T-helper 2 cell (primary cell): ENCODE measurements at places on chromosomes 11 and 22.

DNA sequence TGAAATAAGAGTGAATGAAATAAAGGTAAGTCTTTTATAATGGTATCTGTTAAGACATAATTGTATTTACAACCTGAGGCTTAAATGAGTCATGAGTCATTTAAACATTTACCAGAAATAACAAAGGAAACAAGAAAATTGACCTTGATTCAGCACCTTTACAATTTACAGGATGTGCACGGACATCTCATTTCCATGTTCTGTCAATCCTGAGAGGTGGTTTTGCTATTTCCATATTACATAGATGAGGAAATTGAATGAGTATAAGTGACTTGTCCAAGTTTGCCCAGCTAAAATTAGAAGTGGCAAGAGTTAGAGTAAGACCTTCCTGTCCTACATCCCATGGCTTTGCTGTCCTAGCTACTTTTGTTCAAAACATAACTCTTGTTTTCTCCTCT is 89.1 kb downstream of the TRIM44 start:
- no peak for DNase-seq

- DNase-seq: no peak
Measured at GRCh38 chr11:117009905-117010605, 88.2 kb downstream of the SIK3 start.

DNA sequence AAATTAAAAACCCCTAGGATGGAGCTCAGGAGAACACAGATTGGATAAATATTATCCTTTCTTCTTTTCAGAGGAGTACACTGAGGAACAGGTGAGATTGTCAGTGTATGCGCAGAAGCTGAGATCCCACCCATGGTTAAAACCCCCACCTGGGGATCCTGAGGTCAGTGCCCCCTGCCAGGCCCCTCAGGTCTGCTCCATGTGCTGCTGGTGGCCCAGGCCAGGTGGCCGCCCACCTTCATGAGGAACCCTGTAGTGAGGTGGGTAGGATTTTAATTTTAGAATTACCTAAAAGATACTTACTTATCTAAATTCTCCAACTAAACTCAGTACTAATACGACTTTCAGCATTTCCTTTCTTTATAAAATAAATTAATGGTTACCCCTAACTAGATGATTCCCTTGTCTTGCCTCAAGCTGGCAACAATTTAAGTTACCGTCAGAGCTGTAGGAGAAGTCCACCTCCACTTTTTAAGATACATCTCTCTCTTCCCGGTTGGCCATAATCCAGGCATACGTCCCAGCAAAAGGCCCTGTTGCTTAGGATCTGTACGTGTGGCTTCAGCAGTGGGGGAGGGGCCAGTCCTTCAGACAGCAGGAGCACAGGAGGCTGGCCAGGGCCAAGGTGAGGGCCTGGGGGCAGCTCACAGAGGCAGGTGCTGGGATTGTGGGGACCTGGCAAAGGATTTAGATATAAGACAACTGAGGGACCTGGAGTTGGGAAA is 61.5 kb upstream of the PITPNB start:
- no peak for DNase-seq

- no peak for DNase-seq
Measured at GRCh38 chr11:9815486-9816136, 151.7 kb downstream of the SWAP70 start.

GRCh38 chr11:14789879-14790484 is 102.0 kb downstream of the CYP2R1 start:
- no peak for DNase-seq

- no peak for DNase-seq
Measured at GRCh38 chr22:35039625-35040024, 26.3 kb upstream of the ISX start.

- DNase-seq: no peak
Measured at GRCh38 chr11:11148104-11148509, 204.9 kb downstream of the CSNK2A3 start.

GRCh38 chr11:119047205-119047604 is 9.8 kb downstream of the HYOU1 start:
- DNase-seq: no peak

GRCh38 chr11:76669901-76670484 is 554 bp downstream of the LRRC32 start:
- no peak for DNase-seq

GRCh38 chr11:15828215-15828853 is 528.0 kb downstream of the SOX6 start:
- no peak for DNase-seq

GRCh38 chr11:78149646-78150045 is 10.2 kb upstream of the ALG8 start:
- DNase-seq: peak; percentile 31

GRCh38 chr11:35112056-35112845 is 26.7 kb upstream of the CD44 start:
- DNase-seq: no peak

DNA sequence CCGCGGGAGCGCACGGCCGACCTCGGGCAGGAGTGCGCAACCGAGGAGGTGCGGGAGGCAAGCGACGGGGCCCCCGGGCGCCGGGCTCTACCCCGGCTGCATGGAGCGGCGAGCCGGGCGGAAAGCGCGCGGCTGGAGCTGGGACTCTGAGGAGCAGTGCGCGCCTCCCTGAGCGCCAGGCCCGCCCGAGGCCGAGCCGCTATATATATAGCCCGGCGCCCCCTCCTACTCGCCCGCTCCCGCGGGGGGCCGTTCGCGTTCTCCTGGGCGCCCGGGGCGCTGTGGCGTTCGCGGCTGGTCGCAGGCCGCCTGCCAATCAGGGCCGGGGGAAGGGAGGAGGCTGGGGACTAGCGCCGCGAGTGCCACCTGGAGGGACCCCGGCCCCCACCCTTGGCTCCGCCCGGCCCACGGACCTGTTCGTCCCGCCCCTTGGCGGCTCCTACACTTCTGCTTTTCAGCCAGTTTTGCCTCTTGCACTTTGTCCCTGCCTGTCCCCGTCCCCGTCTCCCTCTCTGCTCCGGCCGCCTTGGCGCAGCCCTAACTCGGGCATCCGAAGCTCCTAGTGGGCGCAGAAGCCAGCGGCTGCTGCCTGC is at the start of gene FGF4:
FGF4 (minus strand) TSS at position 179 of the 593 bp plus-strand sequence. CDS start 257 bp downstream, outside the sequence.
- DNase-seq: no peak

GRCh38 chr22:37639070-37639760 is at the start of gene SH3BP1:
Gene SH3BP1, plus strand, starts transcription at chr22:37639669. Its CDS starts 119 bp downstream, at chr22:37639788.
- DNase-seq: no peak

DNA sequence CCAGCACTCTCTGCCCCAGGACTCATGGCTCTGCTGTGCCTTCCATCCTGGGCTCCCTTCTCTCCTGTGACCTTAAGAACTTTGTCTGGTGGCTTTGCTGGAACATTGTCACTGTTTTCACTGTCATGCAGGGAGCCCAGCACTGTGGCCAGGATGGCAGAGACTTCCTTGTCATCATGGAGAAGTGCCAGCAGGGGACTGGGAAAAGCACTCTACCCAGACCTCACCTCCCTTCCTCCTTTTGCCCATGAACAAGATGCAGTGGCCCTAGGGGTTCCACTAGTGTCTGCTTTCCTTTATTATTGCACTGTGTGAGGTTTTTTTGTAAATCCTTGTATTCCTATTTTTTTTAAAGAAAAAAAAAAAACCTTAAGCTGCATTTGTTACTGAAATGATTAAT is 2.9 kb upstream of the TTC36 start:
- DNase-seq: no peak

GRCh38 chr11:117638911-117639543 is 158.0 kb downstream of the DSCAML1 start:
- DNase-seq: no peak

DNA sequence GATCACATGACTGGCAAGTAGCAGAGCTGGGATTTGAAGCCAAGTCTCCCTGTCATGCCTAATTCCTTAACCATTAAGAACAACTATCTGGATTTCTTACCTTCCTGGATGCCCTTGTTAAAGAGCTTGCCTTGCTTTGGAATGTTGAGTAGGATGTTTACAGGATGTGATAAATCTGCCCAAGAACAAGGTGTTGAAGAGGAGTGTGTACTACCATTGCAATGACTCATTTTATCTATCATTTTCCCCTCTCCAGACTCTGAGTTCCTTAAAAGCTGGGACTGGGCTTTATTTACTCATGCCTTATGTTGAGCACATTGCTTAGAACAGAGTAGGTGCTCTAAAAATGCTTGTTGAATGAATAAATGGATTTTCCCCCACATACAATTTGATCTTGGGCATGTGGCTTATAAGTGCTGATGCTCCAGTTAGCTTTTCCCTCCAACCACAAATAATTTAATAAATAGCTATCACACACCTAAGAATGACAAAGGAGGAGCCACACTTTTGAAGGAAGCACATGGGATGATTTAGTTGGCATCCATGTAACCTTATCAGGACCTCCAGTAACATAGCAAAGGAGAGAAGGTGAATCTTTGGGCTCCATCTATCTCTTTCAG is 268.6 kb upstream of the SESN3 start:
- no peak for DNase-seq
